Activated CD4-positive, alpha-beta T cell treated with anti-CD3 and anti-CD28 coated beads for 24 hours (primary cell): ENCODE measurements at places on chromosomes 11 and 22.

GRCh38 chr11:121499405-121499804 is 46.6 kb upstream of the SORL1-AS1 start:
- no peak for DNase-seq

GRCh38 chr11:78533399-78533798 is 41.3 kb downstream of the NARS2 start:
- no peak for DNase-seq

- DNase-seq: no peak
These were observed 159.2 kb downstream of the MSANTD4 start for GRCh38 chr11:105862736-105863367.

DNA sequence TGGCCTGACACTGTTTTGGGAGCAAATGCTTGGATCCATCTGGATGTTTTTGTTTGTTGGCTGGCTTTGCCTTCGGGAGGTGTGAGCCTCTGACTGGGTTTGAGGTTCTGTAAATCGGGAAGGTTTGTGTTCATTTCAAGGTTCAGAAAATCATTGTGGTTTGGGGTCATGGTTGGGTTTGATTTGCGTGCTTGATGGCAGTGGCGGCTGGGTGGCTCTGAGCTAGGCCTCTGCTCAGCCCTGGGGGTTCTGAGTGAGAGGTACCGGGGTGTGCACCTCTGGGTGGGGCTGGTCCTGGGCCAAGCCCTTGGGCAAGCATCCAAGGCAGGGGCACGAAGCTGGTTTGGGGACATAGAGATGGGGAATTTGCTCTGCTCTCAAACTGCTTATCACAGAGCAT is 37.0 kb upstream of the ALX4 start:
- no peak for DNase-seq

DNA sequence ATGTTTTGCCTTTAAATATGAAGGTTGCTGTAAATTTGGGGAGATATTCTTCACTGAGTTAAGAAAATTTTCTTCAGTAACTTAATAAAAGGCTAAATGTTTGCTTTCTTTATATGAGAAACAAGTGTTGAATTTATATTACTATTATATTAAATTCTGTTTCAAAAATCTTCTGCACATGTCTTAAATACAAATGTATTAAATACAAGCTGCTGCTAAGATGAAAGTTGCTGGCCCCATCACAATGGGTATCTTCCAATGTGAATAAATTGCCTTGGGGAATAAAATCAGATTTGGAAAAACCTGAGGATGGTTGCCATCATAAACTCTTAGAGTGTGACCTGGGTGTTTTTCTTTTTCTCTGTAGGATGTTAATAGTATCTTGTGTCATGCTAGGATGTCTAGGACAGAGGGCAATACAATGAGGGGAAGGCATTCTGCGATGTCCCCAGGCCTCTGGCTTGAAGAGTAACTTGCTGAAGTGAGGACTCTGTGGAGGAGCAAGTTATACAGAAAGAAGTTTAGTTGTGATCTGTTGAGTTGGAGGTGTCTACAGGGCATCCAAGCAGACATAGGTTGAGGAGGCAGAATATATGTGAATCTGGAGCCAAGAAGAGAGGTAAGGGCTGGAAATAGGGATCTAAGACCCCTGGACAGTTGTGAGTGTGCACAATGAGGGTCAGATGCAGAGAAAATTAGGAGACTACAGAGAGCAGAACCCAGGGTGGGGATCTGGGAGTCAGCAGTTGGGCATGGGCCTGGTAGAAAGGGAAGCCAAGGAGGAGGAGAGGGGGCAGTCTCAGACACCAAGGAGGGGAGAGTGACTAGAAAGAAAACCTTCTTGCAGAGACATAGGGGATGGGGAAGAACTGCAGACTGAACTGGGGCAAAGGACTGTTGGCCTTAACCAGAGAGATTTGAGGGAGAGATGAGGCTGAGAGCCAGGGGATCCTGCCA is 4.8 kb downstream of the IGLL5 start:
- DNase-seq: no peak

GRCh38 chr11:27926486-27926885 is 181.5 kb downstream of the KIF18A start:
- no peak for DNase-seq

GRCh38 chr11:18317551-18317950 is 4.4 kb downstream of the HPS5 start:
- DNase-seq: no peak

DNA sequence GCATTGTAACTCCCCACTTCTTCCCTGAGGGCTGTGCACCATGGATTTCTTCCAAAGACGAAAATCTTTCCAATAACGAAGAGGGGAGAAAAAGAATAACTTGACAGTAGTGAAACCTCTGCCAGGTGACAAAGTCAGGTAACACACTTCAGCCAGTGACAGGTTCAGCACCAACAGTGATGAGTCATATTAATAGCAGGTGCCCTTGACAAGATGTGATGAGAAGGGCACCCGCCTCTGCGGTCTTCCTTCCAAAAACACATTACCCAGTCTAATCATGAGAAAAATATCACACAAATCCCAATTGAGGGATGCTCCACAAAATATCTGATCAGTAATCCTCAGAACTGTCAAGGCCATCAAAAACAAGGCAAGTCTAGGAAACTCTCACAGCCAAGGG is 157.8 kb downstream of the EFCAB6 start:
- DNase-seq: no peak

DNA sequence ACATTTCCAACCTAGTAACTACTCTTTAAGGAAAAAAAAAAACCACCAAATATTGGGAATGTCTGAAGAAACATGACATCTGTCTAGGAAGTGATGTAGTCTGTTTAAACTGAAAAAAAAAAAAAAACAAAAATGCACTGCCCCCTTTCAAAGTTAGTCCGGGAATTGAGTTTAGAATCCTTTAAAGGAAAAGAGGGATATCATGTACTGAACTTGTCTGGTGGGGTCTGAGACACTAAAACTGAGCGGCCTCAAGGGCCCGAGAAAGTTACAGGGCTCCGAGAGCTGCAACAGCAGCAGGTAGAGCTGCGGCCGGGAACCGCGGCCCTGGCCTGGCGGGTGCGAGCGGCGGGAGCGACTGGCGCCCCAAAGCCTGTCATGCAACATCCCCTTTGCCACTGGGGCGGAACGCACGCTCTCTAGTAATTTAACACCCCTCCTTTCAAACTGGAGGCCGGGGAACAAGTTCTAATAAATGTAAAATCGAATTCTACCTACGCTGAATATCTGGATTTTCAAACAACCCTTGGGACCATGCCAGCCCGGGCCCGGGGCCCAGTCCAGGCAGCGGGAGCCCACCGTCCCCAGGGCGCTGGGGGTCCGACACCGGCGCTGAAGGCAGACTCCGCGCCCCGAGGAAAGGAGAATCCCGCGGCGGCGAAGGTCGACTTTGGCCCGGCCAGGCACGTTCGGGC is 736 bp downstream of the RDX start:
- peak; percentile 20 for DNase-seq

GRCh38 chr11:11272254-11272653 is 80.8 kb downstream of the CSNK2A3 start:
- no peak for DNase-seq

GRCh38 chr11:117986981-117987574 is 884 bp downstream of the IL10RA start:
- DNase-seq: no peak

DNA sequence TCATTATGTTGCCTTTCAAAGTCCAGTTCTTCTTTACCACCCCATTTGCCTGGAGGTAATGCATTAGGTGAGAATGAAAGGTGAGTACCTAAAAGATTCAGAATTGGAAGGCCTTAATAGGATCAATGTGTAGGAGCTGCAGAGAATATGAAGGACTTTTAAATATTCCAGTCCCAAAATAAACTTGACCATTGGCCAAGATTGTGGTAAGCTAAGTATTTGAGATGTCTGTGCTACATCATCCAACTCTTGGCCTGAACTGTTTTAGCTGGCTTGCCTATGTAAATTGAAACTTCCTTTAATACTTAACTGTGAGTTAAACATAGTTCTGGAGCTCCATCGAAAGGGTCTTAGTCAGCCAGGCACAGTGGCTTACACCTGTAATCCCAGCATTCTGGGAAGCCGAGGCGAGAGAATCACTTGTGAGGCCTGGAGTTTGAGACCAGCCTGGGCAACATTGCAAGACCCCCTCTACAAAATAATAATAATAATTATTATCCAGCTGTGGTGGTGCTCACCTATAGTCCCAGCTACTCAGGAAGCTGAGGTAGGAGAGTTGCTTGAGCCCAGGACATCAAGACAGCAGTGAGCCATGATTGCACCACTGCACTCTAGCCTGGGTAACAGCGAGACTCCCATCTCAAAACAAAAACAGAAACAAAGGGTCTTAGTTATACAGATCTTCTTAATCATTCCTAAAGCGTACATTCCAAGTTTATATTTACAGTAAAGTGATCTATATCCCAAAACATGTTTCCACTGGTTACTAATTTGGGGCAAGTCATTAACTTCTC is 29.8 kb downstream of the MTMR3 start:
- no peak for DNase-seq

- no peak for DNase-seq
These were observed 1079.7 kb downstream of the OPCML start for GRCh38 chr11:132452616-132453015.

DNA sequence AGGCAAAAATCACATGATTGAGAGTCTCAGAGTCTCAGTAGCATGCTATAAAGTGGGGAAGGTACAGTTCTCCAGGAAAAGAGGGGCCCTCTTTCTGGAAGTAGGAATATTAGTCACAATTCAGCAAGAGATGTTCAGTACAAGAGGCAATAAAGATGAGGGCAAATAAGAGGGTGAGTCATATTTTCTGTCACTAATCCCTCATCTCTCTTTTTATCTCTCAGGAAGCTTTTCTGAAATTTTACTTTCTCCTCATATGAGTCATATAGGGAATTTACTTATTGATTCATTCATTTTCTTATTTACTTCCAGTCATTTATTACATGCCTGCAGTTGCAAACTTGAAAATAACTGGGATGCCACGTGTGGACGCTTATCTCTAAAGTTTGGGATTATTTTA is 3.4 kb upstream of the NXPE1 start:
- DNase-seq: no peak

- peak; percentile 71 for DNase-seq
These were observed 33.9 kb downstream of the LMO2 start for GRCh38 chr11:33857933-33858371.

DNA sequence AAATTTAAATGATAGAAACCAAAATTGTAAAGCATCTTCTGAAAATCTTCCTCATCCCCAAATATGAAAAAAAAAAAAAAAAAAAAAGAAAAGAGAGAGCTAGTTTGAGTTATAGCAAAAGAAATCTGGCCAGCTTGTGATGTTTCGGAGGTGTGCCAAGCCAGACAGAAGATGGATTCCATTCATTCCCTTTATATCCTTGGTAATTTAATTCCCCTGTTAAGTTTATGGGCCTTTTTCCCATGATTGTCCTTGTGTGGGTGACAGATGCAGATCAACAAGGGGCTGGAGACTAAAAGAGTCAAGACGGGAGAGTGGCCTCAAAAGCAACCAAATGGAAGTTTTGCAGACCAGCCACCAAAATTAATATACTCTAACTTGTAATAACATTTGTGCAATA is 47.6 kb upstream of the PARVA start:
- DNase-seq: no peak

GRCh38 chr11:97965849-97966646 is 1054.7 kb upstream of the CNTN5 start:
- DNase-seq: no peak

DNA sequence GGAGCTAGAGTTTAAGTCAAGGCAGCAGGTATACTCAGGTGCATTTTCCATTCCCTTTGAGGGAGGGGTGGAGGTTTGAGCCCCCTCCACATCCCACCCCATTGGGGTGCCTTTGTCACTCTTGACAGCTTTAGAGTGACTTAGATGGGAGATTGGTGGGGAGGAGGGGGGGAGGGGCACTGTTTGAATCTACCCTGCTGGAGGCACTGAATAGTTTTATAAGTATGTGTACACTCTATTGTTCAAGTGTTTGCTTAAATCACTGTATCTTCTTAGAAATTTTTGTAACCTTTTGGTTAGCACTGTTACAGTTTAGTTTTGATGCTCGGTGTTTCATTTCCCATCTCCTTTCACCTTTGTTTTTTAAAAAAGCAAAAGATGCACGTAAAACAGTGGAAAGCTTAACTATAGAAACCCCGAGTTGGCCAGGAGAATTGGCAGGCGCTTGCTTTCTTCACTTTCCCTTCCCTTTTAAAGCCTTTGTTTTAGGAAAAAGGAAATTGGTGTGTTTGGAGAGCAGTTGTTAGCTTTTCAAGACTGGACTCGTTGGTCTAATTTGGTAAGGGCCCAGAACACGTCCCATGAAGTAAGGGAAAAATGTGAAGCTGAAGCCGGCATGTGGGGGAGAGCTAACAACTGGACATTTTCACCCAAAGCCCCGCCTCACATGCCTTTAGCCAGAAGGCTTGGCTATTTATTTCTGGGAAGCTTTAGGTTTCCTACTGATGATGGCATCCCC is 42.8 kb downstream of the TNRC6B start:
- DNase-seq: no peak

DNA sequence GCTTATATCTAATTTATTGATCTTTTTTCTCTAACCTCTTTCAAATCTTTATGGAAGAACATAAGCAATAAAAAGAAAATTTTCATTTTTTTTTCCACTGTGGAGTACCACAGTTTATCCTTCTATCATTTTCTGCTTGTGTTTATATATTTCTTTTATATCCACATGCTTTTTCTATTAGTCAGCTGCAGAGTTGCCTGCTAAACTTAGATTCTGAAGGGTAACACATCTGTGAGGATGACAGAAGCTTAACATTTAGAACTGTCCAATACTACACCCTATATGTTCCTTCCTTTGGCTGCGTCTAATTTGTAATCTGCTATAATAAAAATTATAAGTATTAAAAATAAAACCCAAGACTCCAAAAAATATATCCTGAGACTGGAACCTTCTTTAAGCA is 20.8 kb downstream of the CCDC90B start:
- DNase-seq: no peak

DNA sequence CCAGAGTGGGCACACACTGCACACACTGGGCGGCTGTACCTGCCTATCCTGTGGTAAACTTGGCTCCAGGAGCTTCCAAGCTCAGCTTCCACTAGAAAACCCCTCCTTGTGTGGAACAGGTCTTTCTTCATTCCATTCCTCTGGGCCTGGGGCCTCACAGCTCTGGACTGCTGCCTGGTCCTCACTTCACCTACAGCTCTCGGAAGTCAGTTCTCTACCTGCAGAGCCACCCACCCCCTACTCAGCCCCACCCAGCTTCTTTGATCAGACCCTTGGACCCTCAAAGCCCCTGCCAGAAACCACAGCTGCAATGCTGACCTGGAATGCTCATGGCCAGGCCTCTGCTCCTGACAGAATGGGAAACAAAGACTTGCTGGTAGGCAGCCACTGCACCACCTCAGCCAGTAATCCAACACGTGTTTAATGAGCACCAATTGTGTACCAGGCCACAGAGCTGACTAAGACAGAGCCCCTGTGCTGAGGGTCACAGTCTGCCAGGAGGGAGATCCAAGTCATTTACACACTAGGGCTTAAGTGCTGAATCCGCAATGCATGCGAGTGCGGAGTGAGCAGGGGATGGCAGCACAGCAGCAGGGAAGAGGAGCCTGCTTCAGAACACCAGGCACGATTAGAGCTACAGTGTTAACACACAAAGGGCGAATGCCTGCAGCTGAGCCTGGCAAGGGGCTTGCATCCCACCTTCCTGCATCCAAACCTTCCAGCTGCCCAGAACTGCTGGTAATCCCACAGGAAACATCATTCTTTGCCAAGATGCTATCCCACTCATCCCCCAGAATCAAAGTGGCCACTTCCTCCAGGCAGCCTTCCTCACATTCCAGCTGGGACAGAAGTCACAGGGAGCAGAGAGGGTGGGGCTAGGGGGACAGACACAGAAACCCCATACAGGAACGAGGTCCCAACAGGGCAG is 4.6 kb downstream of the GNB1L start:
- no peak for DNase-seq
